Activated CD4-positive, alpha-beta T cell treated with anti-CD3 and anti-CD28 coated beads, Interleukin-2, amount 50 U/mL, for 1 hour (primary cell): ENCODE measurements at places on chromosomes 5 and 9.

- DNase-seq = no peak
Measured at GRCh38 chr9:86801246-86801645, 146.1 kb downstream of the GAS1 start.

- no peak for DNase-seq
Measured at GRCh38 chr5:136249678-136250266, 56.8 kb upstream of the SMIM32 start.

GRCh38 chr9:5838884-5839571 is 6.1 kb upstream of the ERMP1 start:
- no peak for DNase-seq

DNA sequence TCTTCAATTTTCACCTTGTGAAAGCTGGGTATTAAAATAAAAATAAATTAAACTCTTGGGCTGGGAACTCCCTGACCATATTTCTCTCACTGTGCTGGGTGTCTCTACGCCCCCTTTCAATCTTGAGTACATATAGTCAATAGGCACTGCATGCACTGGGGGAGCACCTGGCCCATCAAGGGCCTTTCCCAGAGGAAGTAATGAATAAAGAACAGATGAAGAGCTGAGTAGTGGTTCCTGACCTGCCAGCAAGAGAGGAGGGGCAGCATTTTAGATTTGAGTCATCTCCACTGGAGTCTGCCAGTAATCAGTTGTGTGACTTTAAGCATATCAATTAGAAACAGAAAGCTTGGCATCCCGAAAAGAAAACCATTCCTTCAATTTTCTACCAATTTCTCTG is 6.2 kb downstream of the MAPKAP1 start:
- no peak for DNase-seq

GRCh38 chr9:131116281-131117120 is 8.9 kb upstream of the NUP214 start:
- DNase-seq = no peak

GRCh38 chr5:80042330-80042729 is 7.2 kb downstream of the THBS4 start:
- DNase-seq = no peak

DNA sequence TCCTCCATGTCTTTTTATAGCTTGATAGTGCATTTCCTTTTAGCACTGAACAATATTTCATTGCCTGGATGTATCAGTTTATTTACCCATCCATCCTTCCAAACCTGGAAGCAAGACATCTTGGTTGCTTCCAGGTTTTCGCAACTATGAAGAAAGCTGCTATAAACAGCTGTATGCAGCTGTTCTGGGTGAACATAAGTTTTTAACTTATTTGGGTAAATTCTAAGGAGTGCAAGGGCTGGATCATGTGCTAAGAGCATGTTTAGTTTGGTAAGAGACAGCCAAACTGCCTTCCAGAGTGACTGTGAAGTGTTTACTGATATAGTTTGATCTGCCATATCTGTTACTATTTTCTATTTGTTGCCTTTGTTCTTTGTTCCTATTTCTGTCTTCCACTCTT is 58.5 kb downstream of the CSF2 start:
- DNase-seq = no peak

GRCh38 chr5:34894716-34895115 is 20.6 kb downstream of the RAD1 start:
- DNase-seq = no peak

GRCh38 chr5:132456987-132457361 is 33.6 kb downstream of the IRF1 start:
- DNase-seq = no peak

DNA sequence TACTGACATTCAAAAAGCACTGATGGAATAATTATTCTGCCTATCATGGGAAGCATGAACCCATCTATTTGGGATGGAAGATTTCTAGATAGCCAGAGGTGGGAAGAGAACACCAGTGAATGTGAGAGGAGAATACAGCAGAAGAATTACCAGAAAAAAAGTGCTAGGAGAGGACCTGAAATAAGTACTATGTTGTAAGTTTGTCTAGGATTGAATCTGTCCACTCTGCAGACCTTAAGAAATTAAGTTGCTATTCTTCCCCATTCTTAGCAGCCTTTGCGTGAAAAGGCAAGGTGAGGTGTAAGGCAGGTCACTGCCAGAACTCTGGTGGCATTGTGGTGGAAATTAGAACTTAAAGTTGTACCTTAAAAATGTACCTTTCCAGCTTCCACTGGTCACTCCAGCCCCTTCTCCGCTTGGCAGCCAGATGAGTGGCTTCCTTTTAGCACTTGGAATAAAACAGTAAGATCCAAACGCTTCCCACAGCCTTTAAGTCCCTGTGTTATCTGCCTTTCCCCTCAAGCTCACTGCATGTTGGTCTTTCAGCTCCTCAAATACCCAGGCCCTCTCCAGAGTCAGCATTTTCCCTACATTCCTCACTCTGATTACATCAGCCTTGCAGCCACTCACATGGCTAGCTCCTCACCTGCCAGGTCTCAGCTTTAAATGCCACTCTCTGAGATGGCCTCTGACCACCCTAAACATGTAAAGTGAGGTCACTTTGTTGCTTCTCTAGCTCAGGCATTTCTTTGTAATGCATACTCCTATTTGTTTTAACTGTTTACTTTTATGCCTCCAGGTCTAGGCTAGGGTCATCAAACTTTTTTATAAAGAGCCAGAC is 253.0 kb downstream of the EPB41L4A start:
- DNase-seq = no peak

DNA sequence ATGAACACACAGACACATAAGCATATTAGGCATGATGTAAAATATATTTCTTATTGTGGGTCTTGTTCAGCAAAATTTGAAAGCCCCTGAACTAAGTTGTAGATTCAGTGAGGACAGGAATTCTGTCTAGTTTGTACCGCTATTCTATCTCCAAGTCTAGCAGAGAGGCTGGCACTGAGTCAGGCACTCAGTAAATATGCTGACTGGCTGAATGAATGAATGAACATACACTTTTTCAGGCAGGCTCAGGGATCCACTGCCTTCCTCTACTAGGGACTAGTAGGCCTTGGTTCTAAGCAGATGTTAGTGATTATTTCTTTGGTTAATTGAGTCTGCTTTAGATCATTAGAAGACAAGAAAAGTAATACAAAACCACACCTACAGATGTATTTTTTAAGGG is 157.5 kb downstream of the ZSWIM6 start:
- DNase-seq = no peak

GRCh38 chr5:69477170-69477569 is 15.4 kb upstream of the OCLN start:
- no peak for DNase-seq

DNA sequence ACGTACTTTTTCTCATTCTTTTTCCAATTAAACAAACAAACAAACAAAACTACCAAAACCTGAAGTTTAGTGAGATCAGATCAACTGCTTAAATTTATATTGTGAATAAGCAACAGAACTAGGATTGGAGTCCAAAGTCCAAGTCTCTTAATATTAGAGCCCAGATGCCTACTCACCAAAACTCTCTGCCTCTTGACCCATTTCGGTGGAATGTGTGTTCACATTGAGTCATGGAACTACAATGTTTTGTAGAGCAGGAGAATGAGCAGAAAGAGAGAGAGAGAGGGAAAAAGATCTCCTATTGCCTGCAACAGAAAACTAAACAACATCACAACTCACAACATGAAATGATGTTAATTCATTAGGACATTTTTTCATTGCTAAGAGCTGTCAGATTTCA is 751.1 kb downstream of the TLR4 start:
- DNase-seq = no peak

GRCh38 chr5:180343831-180344695 is 9.1 kb downstream of the GFPT2 start:
- no peak for DNase-seq

DNA sequence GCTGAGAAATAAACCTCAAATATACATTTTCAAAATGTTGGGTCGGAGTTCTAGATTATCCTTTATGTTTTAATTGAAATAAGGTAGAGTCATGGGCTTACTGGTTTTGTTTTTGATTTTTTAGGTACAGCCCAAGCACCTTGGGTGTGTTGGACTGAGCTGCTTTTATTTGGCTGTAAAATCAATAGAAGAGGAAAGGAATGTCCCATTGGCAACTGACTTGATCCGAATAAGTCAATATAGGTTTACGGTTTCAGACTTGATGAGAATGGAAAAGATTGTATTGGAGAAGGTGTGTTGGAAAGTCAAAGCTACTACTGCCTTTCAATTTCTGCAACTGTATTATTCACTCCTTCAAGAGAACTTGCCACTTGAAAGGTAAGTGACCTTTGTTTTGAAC is 3.6 kb downstream of the CCNG1 start:
- DNase-seq = no peak

GRCh38 chr5:154972476-154973080 is 31.7 kb downstream of the MRPL22 start:
- DNase-seq = no peak

DNA sequence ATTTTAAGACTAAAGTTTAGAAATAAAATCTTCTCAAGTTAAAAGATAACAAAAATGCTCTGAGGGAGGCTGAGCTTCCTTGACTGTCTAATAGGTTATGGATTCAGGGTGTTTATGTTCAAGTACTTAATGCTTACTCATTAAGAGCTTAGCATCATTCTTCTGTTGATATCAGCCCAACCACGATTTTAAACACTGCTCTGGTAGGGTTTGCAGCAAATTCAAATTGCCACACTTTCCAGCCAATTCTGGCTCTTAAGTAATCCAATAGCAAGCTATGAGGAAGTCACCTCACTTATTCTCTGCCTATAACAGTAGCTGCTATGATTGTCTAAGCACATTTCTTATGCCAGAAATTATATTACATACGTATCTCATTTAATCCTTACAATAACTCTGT is 191.0 kb upstream of the KIF2A start:
- no peak for DNase-seq

DNA sequence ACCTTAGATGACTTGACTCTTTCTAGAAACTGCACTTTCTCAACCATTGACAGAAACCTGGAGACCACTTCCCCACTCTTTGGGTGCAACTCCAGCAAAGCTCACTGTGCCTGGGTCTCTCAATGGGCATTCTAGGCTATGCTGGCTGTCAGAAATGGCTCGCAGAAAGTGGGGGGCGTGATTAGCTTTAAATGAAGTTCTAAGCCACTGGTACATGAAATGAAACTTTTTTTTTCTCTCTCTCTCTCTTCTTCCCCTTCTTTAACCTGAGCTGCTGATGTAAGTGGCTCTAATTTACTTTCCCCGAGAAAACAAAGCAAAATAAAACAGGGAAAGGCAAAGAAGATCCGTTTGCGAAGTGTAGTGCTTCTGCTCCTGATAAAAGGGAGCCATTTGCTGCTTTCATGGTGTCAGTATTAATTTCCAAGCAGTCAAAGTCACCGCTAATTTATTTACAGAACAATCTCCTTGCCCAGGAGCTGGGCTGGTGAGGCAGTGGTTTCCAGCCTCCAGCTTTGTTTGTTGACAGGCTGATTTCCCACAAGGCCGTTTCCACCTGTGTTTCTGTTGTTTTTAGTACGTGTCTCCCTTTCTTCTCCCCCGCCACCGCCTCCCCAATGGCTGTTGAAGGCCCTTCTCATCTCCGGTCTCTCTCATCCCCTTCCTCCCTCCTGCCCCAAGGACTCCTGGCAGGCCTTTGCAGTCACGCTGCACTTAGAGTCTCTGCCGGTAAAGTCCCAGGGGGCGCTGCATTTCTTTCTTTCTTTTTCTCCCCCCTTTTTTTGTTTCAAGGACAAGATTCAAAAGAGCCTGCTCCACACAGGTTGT is 422.9 kb downstream of the EBF1 start:
- DNase-seq = no peak

GRCh38 chr5:1703352-1704050 is 96.1 kb downstream of the MRPL36 start:
- DNase-seq = no peak

DNA sequence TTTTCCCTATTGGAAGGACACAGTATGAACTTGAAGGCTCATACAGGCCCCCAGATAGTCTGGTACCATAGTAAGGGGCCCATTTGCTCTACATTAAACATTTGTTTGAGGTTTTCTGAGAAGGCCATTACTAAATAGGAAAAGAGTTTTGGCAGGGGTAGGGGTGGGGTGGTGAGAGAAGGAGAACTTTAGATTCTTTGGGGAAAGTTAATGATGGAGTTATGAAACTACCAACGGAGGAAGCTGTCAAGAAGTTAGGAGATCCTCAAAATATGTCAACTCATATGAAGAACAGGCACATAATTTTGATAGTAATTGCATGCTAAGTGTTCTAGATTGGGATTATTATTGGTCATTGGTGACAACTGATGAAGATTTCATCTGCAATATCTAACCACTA is 114.7 kb downstream of the TAF11L14 start:
- DNase-seq = no peak

DNA sequence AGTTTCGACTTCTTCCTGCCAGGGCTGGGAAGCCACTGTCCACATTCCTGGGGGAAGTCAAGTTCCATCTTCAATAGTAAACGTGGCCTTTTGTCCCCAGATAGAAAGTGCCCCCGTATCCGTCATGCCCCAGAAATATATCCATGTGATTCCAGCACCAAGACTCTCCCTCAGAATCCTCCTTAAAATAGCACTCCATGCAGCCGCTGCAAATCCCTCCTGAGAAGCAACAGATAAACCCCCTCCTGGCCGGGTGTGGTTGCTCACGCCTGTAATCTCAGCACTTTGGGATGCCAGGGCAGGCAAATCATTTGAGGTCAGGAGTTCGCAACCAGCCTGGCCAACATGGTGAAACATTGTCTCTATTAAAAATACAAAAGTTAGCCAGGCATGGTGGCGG is 126.1 kb downstream of the OLFM1 start:
- no peak for DNase-seq
